ENCODE measurements at places on chromosomes 5 and 9. TPM values are rescaled to one million over a fixed set of nuclear protein-coding genes. Genes with fewer than 3 reads are reported as not detected.

Gene KCTD16
- total RNA-seq, result 1.5 TPM

Gene UBE2QL1
- total RNA-seq, result 0.17 TPM

Gene TAF11L10
- not detected for total RNA-seq

Gene RANBP6
- 16.4 TPM for total RNA-seq
